ENCODE measurements at places on chromosomes 11 and 22. TPM values are rescaled to one million over a fixed set of nuclear protein-coding genes. Genes with fewer than 3 reads are reported as not detected.

DNA sequence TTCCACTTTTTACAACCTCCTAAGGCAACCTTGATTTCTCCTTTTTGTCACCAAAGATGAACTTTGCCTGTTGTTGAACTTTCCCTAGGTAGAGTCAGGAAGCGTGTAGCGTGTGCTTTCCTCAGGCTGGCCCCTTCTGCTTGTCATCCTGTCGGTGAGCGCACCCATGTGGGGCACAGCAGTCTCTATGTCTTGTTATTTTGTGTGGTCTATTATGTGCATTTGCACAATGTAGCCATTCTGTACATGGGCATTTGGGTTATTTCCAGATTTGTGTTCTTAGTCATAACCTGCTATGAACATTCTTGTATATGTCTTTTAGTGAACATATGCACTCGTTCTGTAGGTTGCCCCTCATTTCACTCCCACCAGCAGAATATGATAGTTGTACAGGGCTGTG lies 34.9 kb downstream of the CABIN1 start:
- DNase-seq: peak; percentile 16

- no peak for DNase-seq
Observed at GRCh38 chr11:110453684-110454354, 24.1 kb downstream of the FDX1 start.

The PGM2L1 gene
- 0.70 TPM for total RNA-seq

The IRAG1 gene
- 0.53 TPM for total RNA-seq

GRCh38 chr11:79423736-79424135 lies 17.1 kb downstream of the TENM4 start:
- DNase-seq: no peak

The SLC37A4 gene
- total RNA-seq: 155 TPM

DNA sequence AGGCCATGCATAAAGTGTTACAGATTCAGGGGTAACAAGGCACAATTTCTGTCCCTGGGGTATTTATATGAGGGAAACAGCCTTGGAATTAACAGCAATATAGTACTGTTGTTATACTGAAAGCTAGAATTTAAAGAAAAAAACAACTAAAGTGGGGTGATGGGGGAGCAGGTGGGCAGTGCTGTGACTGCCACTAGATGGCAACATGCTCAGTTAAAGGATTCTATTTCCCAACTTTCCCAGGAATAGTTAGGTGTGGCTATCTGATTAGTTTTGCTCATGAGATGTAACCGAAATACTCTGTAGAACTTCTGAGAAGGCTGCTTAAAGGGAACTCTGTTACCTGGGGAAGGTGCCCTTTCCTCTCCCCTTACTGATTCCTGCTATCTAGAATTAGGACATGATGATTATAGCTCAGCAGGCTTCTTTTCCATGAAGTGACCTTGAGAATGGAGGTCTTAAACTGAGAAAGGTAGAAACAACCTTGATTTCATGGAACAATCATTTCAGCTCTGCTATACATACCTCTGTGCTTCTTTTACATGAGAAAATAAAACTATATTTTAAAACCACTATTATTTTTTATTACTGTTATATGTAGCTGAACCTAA lies 102.6 kb downstream of the RELT start:
- DNase-seq: no peak

DNA sequence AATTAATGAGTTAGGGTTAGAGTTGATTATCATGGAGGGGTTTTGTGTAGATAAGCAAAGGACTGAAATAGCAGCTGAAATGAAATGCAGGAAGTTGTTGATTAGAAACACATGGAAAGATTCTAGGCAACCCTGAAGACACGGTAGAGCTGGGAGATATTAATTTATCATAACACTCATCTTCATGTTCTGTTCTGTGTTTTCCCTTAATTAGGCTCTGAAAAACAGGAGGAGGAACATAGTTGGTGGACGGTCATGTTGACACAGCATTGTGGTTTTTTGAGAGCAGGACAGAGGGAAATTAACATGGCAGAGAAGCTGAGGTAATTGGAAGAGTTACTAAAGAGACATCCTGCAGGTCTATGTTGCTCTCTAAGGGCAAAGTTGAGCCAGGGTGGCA lies 138.8 kb upstream of the UBASH3B start:
- no peak for DNase-seq

The NXPE2 gene
- total RNA-seq: not detected

The MMP11 gene
- total RNA-seq: 0.38 TPM

DNA sequence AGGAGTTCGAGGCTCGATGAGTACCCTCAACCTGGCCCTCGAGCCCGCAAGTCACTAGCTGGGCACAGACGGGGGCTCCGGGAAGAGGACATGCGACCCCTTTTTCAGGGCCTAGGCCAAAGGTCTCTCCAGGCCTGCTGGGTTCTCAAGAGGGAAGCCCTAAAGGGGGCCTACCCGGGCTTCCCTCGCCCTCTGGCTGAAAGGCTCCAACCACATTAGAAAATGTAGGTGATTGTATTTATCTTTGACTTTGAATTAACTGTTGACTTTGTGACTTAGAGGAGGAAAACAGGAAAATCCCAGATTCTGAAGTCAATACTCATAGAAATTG lies 7.3 kb upstream of the PAX6 start:
- no peak for DNase-seq

The GLYATL1 gene
- total RNA-seq: 374 TPM

DNA sequence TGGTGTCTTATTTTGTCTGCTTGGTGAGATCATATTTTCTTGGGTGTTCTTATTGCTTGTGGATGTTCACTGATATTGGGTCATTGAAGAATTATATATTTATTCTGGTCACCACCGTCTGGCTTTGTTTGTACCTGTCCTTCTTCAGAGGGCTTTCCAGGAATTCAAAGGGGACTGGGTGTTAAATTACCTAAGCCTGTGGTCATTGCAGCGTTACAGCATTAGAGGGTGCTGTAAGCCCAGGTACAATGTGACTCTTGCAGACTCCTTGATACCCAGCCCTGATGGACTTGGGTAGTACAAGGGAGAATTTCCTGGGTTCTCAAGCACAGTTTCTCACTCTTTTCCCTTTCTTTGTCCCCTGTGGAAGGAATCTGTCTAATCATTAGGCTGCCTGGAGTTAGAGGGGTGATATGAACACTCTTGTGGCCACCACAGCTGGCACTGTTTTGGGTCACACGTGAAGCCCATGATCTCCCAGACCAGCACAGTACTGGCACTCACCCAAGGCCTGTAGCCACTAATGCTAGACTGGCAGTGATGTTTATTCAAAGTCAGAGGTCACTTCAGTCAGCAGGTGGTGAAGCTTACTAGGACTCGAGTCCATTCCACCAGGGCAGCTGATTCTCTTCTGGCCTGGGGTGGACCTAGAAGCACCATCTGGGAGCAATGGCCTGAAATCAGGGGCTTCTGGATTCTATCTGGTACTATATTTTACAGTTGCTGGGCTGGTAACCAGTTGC lies 56.1 kb upstream of the NARS2 start:
- DNase-seq: no peak

The NRGN gene
- 1.4 TPM for total RNA-seq

DNA sequence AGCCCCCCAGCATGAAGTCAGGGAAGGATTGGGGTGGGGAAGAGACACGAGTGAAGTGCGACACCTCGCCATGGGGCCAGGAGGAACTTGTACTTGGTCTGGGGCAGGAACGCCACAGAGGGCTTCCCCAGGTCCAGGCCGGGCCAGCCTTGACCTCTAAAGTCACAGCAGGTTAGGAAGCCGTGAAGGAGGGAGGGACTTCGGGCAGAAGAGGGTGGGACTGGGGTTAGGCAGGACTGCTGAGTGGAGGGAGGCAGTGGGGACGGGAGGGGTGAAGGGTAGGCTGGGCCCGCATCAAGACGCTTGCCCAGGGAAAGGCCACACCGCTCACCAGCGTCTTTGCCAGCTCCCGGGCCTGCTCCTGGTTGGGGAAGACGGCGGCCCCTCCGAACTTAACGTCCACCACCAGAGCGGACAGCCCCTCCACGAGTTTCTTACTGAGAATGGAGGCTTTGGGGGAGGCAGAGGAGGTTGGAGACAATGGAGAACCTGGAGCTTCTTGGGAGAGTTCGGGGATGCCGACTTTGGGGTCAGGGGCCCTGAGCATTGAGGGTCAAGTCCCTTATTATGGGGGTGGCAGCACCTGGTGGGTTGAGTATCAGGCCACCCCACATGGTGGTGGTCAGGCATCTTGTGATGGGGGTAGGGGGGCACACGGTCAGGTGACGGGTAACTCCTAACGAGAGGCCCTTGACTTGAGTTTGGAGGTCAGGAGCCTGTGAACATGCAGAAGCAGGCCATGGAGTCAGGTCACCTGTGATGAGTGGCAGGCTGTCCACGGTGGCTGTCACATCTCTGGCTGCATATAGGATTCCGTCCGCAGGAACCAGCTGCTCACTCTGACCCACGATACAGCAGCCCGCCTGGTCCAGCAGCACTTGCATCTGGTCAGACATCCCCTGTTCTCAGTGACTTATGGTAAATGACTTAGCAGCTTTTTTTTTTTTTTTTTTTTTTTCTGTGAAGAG lies 1.7 kb upstream of the SCO2 start:
- DNase-seq: peak; percentile 75

The PCSK7 gene
- total RNA-seq: 26.5 TPM

GRCh38 chr11:86039094-86039493 lies 29.8 kb downstream of the PICALM start:
- DNase-seq: no peak

DNA sequence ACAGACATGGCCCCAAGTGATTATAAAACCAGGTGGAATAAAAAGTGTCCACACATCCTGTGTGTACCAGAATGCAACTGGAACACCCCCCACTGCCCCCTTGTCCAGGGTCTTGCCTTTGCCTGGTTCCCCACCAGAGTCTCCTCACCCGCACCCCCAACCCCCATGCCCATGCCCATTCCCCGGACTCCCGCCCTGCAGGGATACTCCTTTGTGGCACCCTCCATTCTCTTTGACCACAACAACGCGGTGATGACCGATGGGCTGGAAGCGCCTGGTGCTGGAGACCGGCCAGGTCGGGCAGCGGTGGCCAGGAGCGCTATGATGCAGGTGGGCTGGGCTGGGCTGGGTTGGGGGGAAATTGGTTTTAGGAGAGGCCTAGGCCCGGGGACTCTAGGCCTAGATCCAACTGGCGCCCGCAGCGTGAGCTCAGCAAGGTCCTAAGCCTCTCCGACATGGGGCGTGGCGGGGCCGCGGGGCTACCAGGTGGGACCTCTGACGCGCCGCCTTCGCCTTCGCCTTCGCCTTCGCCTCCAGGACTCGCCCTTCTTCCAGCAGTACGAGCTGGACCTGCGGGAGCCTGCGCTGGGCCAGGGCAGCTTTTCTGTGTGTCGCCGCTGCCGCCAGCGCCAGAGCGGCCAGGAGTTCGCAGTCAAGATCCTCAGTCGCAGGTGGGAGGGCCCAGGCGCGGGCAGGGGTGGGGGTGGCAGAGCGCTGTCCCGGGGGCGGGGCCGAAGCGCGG lies 9.1 kb downstream of the RPS6KA4 start:
- DNase-seq: no peak

GRCh38 chr11:32580967-32581366 lies 2.7 kb upstream of the EIF3M start:
- no peak for DNase-seq

- DNase-seq: no peak
Observed at GRCh38 chr11:129313541-129314297, 61.9 kb upstream of the BARX2 start.

The DTX4 gene
- 19.9 TPM for total RNA-seq

DNA sequence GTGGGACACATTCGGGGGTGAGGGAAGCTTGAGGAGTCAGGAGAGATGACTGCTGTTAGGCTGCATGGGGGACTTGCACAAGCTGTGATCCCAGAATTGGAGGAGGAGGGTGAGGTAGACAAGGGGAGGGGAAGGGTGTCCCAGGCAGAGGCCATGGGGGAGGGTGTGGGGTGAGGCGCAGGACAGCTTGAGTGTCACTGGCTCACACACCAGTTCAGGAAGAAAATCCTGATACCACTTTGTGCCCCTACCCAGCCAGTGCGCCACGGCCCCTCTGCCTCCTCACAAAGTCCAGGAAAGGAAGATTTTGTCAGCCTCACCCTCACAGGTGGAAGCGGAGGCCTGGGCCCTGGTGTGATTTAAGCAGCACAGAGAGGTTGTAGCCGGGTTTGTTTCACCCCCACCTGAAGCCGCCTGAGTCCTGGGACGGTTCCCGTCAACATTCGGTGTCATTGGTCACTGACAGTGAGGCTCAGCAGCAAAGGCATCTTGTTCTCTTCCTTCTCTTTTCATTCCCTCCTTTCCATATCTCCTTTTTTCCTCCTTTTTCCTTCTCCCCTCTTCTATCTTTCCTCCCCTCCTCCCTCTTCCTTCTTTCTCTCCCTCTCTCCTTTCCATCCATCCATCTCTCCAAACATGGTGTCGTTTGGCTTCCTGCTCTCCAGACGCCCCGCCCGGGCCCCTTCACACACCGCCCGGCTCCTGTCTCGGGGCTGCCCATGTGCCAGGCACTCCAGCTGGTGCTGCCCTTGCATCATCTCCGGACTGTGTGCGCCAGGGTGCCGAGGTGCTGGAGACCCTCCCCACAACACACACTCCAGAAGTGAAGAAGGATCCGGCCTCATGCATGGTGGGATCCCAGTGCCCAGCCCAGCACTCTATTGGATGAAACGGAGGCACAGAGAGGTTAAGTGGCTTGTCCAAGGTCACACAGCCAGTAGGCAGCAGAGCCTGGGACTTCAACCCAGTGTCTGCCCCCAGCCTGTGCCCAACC lies 89.3 kb downstream of the MPPED1 start:
- no peak for DNase-seq
